Mucosa of descending colon (tissue), 3 donors: ENCODE measurements at places on chromosomes 6 and 20. TPM values are rescaled to one million over a fixed set of nuclear protein-coding genes. Genes with fewer than 3 reads are reported as not detected.

- no peak for DNase-seq
Measured at GRCh38 chr6:5036269-5036668, 32.4 kb upstream of the RPP40 start.

DNA sequence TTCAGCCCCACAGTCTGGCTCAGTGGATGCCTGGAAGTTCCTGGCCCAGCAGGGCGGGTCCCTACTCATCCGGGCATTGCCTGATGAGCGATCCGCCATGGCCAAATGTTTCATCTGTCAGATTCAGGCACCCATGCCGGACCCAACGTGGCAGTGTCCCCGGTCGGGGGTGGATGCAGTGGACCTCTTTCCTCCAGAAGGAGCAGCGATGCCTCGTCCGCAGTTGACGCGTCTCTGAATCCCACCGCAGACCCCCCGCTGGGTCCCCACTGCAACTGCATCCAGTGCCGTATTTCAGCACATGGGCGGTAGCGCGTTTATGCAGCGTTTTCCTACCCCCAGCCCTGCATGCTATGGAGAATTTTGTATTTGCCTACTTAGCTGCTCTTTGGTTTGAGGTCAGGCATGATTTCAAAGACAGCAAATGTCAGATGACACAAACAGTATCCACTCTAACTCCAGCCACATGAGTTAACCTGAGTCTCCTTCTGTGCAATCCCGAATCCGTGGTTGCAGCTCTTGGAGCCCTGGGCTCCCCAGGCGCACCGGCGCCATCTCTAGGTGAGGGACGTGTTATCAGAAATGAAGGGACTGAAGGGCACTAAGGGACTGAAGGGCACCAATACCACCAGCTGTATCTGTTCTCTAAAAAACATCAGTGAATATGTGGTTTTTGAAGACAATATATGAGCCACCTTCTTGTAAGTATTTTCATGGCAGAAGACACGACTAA lies 72.6 kb upstream of the THBS2 start:
- peak; percentile 14 for DNase-seq

DNA sequence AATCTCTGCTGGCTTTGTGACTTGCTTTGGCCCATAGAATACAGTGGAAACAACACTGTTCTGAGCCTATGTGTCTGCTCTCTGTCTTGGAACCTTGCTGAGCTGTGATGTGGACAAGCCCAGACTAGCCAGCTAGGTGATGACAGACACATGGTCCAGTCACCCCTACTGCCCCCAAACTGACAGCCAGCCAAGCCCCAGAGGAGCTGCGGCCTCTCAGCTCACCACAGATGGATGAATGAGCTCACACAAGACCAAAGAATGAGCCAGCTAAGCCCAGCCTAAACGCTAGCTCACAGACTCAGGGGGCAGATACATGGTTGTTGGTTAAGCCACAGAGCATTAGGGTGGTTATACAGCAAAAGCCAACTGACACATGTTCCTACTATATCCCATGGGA lies 4.1 kb downstream of the AARS2 start:
- no peak for DNase-seq

GRCh38 chr6:14721103-14721758 lies 524.6 kb upstream of the JARID2 start:
- DNase-seq, result no peak

DNA sequence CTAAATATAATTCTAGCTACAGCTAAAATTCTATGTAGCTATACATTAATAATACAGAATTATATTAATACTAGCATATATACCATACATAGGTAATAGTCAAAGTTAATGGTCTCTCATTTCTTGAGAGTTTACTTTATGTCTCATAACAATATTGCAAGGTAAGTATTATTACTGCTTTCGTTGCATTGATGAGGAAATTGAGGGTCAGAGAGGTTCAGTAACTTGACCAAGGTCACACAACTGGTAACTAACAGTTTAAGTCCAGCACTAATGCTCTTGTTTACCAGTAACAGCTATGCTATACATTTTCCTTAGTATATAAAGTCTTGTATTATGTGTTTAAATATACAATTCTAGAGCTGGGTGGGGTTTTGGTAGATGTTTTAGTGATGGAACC lies 67.6 kb downstream of the AFG1L start:
- DNase-seq, result no peak

Gene SNAP91
- total RNA-seq, result 0.49 TPM

Gene PPIL1
- total RNA-seq, result 10.5 TPM

Gene SDC4
- total RNA-seq, result 145 TPM

DNA sequence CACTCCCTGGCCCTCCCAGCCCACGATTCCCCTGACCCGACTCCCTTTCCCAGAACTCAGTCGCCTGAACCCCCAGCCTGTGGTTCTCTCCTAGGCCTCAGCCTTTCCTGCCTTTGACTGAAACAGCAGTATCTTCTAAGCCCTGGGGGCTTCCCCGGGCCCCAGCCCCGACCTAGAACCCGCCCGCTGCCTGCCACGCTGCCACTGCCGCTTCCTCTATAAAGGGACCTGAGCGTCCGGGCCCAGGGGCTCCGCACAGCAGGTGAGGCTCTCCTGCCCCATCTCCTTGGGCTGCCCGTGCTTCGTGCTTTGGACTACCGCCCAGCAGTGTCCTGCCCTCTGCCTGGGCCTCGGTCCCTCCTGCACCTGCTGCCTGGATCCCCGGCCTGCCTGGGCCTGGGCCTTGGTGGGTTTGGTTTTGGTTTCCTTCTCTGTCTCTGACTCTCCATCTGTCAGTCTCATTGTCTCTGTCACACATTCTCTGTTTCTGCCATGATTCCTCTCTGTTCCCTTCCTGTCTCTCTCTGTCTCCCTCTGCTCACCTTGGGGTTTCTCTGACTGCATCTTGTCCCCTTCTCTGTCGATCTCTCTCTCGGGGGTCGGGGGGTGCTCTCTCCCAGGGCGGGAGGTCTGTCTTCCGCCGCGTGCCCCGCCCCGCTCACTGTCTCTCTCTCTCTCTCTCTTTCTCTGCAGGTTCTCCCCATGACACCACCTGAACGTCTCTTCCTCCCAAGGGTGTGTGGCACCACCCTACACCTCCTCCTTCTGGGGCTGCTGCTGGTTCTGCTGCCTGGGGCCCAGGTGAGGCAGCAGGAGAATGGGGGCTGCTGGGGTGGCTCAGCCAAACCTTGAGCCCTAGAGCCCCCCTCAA lies at the start of gene LTA:
Gene LTA (plus strand): TSS at position 249 of the 871 bp plus-strand sequence. CDS start 454 bp downstream, at position 703.
- DNase-seq, result peak; percentile 75

GRCh38 chr6:3385660-3386151 lies 71.1 kb downstream of the SLC22A23 start:
- peak; percentile 58 for DNase-seq

GRCh38 chr6:157645201-157645795 lies 177.7 kb upstream of the SNX9 start:
- no peak for DNase-seq

- no peak for DNase-seq
Measured at GRCh38 chr6:25943887-25944286, 13.4 kb upstream of the SLC17A2 start.

Gene EYS
- 0.16 TPM for total RNA-seq

GRCh38 chr20:22800129-22800528 lies 215.8 kb upstream of the FOXA2 start:
- DNase-seq, result no peak

DNA sequence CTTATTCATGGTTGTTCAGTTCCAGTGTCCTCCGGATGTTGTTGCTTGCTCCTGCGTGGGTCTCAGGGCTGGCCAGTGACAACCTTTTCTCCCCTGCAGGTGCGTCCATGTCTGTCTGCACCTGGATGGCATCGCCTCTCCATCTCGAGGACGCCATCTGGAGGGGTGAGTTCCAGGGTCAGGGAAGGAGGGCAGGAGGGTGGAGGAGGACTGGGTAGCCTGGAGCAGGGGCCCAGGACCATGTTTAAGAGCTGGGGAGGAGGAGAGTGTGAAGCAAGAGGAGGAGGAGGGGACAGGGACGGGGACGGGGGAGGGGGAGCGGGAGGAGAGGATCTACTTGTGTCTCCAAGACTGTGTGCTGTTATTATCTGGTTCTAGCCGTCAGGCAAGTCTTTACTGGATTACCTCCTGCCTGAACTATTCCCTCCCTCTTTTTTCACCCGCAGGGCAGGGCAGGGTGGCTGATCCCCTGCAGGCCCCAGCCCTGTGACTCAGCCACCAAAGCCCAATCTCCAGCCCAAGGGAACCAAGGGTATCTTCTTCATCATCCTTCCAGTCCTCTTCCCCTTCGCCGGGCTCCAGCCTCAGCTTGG lies 32.2 kb upstream of the TULP1 start:
- DNase-seq, result no peak

Gene TTLL9
- not detected for total RNA-seq

Gene HCRTR2
- total RNA-seq, result not detected

Gene HCK
- total RNA-seq, result 13.4 TPM
